Effector CD4-positive, alpha-beta T cell (primary cell): ENCODE measurements at places on chromosomes 16 and 17.
A peak's percentile ranks its signal among the peaks of the same experiment; 100 is the strongest.

GRCh38 chr16:55577887-55578286, 11.4 kb downstream of the CAPNS2 start:
- no peak for DNase-seq

- DNase-seq: no peak
Measured at GRCh38 chr16:81436386-81436785, 8.2 kb upstream of the CMIP start.

GRCh38 chr16:7763111-7763510, 430.5 kb downstream of the RBFOX1 start:
- no peak for DNase-seq

DNA sequence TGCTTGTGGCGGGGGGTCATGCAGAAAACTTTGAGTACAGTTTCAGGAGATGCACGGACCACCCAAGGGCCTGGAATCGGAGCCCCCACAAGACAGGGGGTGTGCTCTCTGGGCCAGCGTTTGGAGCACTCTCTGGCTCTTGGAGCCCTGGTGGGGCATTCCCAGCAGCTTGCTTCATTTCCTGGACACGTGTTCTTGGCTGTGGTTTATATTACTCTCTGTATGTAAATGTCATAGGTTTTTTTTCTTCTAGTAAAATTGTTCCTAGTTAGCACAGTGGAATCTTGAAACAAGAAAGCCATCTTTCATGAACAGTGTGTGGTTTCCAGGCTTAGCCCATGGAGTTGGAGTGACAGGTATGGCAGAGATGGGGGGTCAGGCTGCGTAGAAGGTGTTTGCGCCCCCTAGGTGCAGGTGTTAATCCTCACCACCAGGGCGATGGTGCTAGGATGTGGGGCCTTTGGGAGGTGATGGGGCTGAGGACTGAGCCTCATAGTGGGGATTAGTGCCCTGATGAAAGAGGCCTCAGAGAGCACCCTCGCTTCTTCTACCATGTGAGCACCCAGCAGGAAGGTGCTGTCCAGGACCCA, 79.8 kb downstream of the JPH3 start:
- DNase-seq: no peak

DNA sequence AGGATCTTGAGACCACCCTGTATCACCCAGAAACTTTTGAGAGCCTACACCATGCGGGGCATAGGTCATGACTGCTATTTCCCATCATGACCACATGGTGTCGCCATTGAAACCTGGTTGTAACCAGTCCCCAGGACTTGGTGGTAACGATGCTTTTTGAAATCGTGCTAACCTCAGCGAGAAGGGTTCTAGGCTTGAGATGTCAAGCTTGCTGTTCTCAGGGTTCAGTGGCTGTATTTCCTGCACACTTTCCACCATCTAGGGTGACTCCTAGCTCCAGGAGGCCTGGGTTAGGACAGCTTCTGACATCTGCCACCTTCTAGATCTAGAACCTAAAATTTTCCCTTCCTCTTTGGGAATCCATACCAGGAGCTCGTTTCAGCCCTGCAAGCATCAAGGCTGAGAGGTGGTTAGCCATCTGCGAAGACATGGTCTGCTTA, 13.0 kb upstream of the SPNS3 start:
- peak; percentile 36 for DNase-seq
